ENCODE measurements at places on chromosomes 16 and 17. TPM values are rescaled to one million over a fixed set of nuclear protein-coding genes. Genes with fewer than 3 reads are reported as not detected.

The CSNK2A2 gene
- 17.2 TPM for total RNA-seq

The CENPX gene
- 135 TPM for total RNA-seq

The SPN gene
- total RNA-seq, result not detected

The TNFRSF17 gene
- not detected for total RNA-seq

The CCL1 gene
- total RNA-seq, result not detected

The IL34 gene
- total RNA-seq, result 0.84 TPM

The TMC8 gene
- 0.17 TPM for total RNA-seq

The GINS2 gene
- total RNA-seq, result 34.6 TPM

The SHISA6 gene
- total RNA-seq, result not detected

The CMTR2 gene
- 15.0 TPM for total RNA-seq

The CES3 gene
- total RNA-seq, result 0.17 TPM

The FAM117A gene
- total RNA-seq, result 4.7 TPM

The PLA2G10 gene
- not detected for total RNA-seq

The KRTAP9-4 gene
- total RNA-seq, result not detected

The NR1D1 gene
- total RNA-seq, result 1.3 TPM

The SGF29 gene
- 12.3 TPM for total RNA-seq

The SMIM36 gene
- total RNA-seq, result not detected

The EVPL gene
- not detected for total RNA-seq

The ASPHD1 gene
- total RNA-seq, result 4.8 TPM

The HSD11B2 gene
- total RNA-seq, result not detected

The CD300A gene
- not detected for total RNA-seq

The SHCBP1 gene
- 29.9 TPM for total RNA-seq

The ZPBP2 gene
- not detected for total RNA-seq

The BCKDK gene
- total RNA-seq, result 66.2 TPM

The FOXO3B gene
- total RNA-seq, result 7.3 TPM

The PITPNM3 gene
- 0.67 TPM for total RNA-seq

The ENPP7 gene
- total RNA-seq, result not detected

The PABPN1L gene
- total RNA-seq, result not detected

The ABCC6 gene
- not detected for total RNA-seq

The CTRB2 gene
- not detected for total RNA-seq

The HOXB7 gene
- total RNA-seq, result 11.9 TPM

The MPDU1 gene
- total RNA-seq, result 251 TPM
